Islet precursor cell (in vitro differentiated cells): ENCODE measurements at places on chromosomes 3 and 15.

DNA sequence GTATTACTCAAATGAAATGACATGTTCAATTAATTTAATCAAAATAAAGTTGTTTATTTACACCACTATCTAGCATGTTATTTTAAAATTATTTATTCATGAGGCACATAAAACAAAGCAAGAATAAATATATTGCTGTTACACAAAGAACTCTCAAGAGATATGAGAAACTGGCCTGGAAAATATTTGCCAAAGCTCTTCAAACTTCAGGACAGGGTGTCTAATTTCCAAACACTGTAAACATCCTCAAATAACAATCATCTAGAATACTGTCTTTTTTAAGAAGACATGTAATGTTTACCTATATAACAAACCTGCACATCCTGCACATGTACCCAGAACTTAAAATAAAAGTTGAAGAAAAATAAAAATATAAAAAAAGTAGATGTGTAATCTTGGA lies 876.6 kb downstream of the TUSC7 start:
- no peak for DNase-seq

DNA sequence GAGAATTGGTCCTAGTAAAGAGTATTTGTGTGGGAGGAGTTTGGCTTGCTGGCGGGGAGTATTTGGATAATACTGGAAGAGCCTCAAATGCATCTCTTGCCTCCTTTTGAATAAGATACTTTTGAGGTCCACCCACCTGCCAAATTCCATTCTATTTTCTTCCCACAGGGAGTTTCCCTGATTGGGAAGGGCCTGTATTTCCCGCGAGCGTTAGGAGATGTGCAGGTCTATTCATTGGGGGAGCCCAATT lies 406 bp upstream of the RASA2 start:
- no peak for DNase-seq

DNA sequence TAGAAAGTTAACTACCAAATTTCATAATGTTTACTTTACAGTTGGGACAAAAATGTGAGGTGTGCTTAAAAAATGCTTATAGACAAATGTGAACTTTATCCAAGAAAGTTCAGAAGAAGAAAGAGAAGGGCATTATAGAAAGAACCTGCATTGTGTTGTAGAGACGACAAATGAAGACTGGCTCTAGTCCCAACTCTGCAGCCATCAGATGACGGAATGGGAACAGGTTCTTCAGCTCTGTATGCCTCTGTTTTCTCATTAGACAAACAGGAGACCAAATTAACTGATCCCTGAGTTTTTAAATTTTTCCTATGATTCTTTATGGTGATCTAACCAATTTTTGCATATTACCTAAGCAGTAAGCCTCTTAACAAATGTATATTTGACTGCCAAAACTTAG lies 49.2 kb downstream of the PDZRN3 start:
- DNase-seq = no peak

DNA sequence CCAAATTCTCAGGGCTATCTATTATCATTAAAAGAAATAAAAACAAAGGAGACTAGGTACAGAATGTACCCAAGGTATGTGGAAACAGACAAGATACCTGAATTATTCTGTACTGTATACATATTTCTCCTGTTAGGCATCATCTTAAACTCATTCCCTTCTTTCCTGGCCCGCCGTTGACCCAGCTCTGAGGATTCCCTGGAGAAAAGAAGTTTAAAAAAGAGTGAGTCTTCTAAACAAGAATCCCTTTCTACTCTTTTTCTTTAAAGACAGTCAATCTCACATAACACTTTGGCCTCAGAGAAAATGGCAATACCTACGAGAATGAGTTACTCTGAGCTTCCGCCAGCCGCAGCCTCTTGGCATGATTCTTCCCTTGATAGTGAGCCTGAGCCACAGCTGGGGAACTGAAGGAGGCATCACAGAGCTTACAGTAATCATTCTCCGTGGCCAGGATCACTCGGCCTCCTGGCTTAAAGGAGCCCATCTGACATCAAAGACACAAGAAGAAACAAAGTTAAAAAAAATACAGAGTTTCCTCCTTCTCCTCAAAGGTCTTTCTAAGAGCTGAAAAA lies 44.2 kb downstream of the ZMAT3 start:
- no peak for DNase-seq

DNA sequence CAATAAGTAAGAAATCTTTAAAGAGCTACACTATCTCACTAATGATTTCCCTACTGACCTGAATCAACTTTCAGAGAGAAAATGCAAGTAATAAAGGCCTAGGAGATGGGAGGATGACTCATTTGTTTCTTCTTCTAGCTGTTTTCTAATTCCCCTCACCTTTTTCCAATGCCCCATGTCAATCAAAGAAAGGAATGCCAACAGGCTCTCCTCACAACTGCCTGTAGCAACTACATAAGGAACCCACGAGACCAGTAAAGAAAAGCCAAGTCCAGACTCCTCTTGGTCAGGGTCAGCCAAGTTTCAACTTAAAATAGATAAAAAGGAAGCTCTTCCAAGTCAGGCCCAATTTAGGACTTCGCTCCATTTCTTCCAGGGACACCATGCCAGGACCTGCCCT lies 201.9 kb downstream of the TNIK start:
- DNase-seq = no peak

DNA sequence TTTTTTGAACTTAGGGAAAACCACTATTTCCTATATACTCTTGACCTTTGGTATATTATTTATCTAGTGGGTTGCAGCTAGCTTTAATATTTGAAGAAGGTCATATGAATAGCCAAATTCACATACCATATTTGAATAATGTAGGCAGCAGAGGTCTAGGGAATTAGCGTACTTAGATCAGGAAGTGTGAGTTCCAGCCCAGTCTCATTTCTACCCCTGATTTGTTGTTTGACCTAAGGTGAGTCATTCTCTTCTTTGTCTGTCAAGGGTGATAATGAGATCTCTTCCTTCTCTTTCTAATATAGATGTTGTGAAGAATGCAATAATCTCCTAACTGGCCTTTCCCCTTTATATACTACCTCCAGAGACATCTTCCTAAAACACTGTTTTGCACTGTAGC lies 36.6 kb upstream of the ZPLD1 start:
- no peak for DNase-seq
